ENCODE measurements at places on chromosomes 16 and 17. TPM values are rescaled to one million over a fixed set of nuclear protein-coding genes. Genes with fewer than 3 reads are reported as not detected.

GRCh38 chr16:46859719-46860152 is 24.4 kb upstream of the GPT2 start:
- H3K4me1 ChIP-seq = peaks cover 8% of the 10 kb centered on the region
- H3K27ac ChIP-seq = no peak overlapping the region
- H3K36me3 ChIP-seq = no peaks in the 10 kb centered on the region

GRCh38 chr17:19017804-19018599 is 13.4 kb upstream of the FAM83G start:
- no peak overlapping the region for H3K4me3 ChIP-seq
- no peak for DNase-seq
- H3K27me3 ChIP-seq = no peaks in the 10 kb centered on the region
- no peak overlapping the region for H3K27ac ChIP-seq

GRCh38 chr17:46780003-46780373 is 38.5 kb downstream of the WNT3 start:
- peaks cover 3% of the 10 kb centered on the region for H3K27me3 ChIP-seq
- no peaks in the 10 kb centered on the region for H3K4me1 ChIP-seq
- H3K36me3 ChIP-seq = no peaks in the 10 kb centered on the region
- DNase-seq = no peak

The C1QTNF8 gene
- total RNA-seq = not detected

DNA sequence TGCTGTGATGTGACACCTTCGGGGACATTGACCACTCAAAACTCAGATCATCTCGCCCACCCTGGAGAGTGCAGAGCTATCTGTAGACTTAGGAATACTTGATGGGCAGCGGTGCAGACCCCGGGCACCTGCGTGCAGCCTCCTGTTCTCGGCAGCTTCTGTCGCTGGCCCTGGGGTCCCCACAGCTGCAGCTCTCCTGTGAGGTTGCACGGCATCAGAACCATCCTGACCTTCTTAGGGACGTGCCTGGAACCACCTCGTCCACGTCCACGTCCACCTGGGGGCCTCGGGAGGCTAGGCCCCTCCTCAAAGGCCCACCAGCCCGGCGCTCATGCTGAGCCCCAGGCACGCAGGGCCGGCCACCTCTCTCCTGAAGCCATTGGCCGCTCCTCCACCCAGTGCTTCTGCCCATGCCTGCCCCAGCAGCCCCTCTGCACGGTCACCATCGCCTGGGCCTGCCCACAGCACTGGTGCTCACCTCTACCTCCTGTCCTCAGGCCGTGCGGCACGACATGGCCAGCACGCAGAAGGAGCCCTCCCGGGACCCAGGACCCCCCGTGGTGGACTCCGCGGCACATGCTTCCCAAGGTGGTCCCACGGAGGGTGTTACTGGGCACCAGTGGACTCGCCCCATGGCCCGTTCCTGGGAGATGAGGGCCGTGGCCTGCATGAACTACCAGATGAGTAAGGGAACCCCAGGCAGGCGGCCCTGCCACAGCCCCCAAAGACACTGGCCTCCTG is 2.3 kb upstream of the WFIKKN1 start:
- H3K27ac ChIP-seq = no peak overlapping the region
- no peak overlapping the region for H3K4me3 ChIP-seq
- no peaks in the 10 kb centered on the region for H3K36me3 ChIP-seq

GRCh38 chr16:81094771-81095251 is 1.4 kb downstream of the GCSH start:
- no peaks in the 10 kb centered on the region for H3K36me3 ChIP-seq
- no peaks in the 10 kb centered on the region for H3K27me3 ChIP-seq
- no peak overlapping the region for H3K4me3 ChIP-seq
- H3K4me1 ChIP-seq = peaks cover 11% of the 10 kb centered on the region
- no peak for DNase-seq
- H3K27ac ChIP-seq = no peak overlapping the region

DNA sequence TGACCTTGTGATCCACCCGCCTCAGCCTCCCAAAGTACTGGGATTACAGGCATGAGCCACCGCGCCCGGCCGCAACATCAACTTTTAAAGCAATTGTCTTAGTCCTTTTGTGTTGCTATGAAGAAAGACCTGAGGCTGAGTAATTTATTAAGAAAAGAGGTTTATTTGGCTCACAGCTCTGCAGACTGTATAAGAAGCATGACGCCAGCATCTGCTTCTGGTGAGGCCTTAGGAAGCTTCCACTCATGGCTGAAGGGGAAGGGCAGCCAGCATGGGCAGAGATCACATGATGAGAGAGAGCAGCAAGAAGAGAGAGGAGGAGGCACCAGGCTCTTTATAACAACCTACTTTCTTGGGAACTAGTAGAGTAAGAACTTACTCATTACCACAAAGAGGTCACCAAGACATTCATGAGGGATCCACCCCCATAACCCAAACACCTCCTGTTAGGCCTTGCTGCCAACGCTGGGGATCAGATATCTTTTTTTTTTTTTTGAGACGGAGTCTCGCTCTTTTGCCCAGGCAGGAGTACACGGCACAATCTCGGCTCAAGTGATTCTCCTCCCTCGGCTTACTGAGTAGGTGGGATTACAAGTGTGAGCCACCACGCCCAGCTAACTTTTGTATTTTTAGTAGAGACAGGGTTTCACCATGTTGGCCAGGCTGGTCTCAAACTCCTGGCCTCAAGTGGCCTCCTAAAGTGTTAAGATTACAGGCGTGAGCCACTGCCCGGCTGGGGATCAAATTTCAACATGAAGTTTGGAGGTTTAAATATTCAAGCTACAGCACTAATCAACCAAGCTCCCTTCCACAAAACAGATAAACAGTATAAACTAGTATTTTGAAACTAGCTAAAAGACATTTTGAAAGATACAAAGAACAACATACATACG is 21.4 kb upstream of the GPT2 start:
- no peaks in the 10 kb centered on the region for H3K27me3 ChIP-seq
- H3K4me3 ChIP-seq = no peak overlapping the region
- H3K36me3 ChIP-seq = no peaks in the 10 kb centered on the region
